ENCODE measurements at places on chromosomes 5 and 9.

DNA sequence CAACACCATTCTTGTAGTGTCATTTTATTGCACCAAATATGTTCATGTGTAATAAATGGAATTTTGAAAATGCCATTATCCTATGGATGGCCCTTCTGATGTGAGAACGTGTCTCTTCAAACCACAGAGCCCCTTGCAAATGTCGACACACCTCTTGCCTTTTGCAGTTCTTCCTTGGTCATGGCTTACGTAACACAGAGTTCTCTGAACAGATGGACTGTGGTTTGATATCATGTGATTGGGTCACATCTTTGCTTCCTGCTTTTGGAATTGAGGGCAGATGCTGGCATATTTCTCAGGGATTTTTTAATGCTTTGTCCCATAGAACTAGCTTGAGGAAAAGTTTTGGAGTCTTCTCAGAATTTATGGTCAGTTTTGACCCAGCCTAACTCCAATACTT is 4.6 kb downstream of the TGFBR1 start:
- DNase-seq: no peak

- DNase-seq: no peak
Measured at GRCh38 chr5:170542691-170543293, 39.0 kb downstream of the KCNIP1 start.

GRCh38 chr5:153429761-153430380 is 60.6 kb upstream of the GRIA1 start:
- no peak for DNase-seq

GRCh38 chr5:38832810-38833209 is 13.0 kb upstream of the OSMR start:
- DNase-seq: no peak

- DNase-seq: no peak
Measured at GRCh38 chr9:34496149-34496712, 26.6 kb downstream of the ENHO start.

Data from stimulated activated CD8-positive, alpha-beta memory T cell treated with anti-CD3 and anti-CD28 coated beads, Interleukin-4, amount 100 ng/mL, for 24 hours (primary cell).